ENCODE measurements at places on chromosomes 13 and 19.

DNA sequence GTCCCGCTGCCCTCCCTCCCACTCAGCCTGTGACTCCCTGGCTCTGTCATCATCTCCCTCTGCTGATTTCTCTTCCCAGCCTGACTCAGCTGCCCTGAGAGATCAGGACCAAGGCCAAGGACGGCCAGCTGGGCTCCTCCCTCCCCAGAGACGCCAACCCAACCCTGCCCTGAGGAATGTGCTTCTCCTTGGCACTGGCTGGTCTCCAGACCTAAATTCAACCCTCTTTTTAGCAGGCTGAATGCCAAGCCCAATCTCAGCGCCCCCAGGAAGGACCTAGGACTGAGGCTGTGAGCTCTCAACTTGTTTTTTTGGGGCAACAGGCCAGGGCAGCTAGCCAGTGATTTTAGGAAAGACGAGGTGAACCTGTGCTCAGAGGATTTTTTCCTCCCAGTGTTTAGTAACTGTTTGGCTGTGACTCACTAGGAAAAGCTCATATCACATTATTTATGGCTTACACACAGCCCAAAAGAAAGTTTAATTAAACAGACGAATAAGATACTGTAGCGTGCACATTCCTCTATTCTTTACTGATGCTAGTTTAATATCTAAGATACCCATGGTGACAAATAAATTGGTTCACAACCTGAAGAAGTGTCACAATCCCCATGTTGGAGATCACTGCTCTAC lies 7.4 kb upstream of the IGFL1 start:
- no peak for DNase-seq

DNA sequence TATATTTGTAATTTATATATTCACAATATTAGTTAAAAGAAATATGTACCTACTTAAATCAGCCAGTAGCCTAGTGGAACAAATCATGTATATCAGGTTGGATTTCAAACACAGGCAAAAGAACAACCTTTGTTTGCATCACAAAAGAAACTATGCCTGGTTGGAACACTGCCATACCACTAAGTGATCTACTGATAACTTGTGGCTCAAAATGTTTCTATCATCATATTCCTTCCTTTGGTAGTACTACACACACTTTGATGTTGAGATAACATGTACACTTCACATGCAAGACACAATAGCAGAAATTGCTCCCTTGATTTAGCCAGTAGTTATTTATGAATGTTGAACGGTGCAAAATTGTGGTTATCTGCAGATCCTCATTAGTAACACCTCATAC lies 146.0 kb upstream of the GPC6 start:
- no peak for DNase-seq

- DNase-seq, result no peak
These were observed 729.8 kb upstream of the SLC10A2 start for GRCh38 chr13:103795892-103796478.

GRCh38 chr13:23705583-23705982 lies 135.4 kb downstream of the TNFRSF19 start:
- DNase-seq, result no peak

GRCh38 chr19:9538183-9539058 lies at the start of gene ZNF426:
Gene ZNF426, minus strand, starts transcription at chr19:9538645. Its CDS starts 2,413 bp downstream, at chr19:9536232.
- peak; percentile 4 for DNase-seq

GRCh38 chr19:2808129-2808941 lies 11.3 kb upstream of the ZNF554 start:
- no peak for DNase-seq

GRCh38 chr13:20580257-20580656 lies 13.3 kb downstream of the IFT88 start:
- DNase-seq, result no peak

DNA sequence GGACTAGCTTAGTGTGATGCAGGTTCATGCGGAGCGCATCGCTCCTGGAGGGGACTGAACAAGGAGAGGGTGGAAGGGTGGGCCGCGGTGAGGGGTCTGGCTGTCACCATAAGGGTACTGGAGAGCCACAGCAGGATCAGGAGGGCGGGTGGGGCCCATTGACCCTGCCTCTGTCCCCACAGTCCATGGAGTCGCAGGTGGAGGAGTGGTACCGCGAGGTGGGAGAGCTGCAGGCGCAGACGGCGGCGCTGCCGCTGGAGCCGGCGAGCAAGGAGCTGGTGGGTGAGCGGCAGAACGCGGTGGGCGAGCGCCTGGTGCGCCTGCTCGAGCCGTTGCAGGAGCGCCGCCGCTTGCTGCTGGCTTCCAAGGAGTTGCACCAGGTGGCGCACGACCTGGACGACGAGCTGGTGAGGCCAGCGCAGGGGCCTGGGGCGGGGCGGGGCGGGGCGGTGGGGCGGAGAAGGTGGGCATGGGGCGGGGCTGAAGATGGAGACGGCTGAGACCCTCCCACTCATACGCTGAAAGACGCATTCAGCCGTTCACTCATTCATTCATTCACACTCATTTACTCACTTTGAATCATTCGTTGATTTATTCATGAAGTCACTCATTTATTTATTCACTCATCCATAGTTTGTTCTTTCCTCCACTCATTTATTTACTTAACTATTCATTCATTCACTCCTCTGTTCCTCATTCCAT lies 27.5 kb upstream of the SHKBP1 start:
- no peak for DNase-seq

DNA sequence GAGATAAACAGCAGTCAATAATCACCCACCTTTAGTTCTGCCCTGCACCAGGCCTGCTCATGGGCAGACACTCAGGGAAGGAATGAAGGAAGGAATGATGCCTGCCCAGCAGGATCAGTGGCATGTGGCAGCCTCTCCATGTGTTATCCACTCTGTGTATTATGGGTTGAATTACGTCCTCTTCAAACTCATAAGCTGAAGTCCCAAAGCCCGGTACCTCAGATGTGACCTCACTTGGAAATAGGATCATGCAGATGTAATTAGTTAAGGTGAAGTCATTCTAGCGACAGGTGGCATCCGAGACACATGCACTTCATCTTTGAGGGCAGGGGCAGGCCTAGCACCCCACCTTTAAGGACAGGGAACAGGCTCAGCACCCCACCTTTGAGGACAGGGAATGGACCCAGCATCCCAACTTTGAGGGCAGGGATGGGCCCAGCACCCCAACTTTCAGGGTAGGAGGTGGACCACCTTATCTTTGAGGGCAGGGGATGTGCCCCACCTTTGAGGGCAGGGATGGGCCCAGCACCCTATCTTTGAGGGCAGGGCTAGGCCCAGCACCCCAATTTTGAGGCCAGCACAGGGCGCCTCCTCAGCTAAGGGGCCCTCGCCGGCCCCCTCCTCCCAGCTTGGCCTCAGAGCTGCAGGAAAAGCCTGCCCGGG lies 127.6 kb downstream of the URI1 start:
- DNase-seq, result no peak

- no peak for DNase-seq
These were observed 82.8 kb downstream of the FRY start for GRCh38 chr13:32114284-32114950.

DNA sequence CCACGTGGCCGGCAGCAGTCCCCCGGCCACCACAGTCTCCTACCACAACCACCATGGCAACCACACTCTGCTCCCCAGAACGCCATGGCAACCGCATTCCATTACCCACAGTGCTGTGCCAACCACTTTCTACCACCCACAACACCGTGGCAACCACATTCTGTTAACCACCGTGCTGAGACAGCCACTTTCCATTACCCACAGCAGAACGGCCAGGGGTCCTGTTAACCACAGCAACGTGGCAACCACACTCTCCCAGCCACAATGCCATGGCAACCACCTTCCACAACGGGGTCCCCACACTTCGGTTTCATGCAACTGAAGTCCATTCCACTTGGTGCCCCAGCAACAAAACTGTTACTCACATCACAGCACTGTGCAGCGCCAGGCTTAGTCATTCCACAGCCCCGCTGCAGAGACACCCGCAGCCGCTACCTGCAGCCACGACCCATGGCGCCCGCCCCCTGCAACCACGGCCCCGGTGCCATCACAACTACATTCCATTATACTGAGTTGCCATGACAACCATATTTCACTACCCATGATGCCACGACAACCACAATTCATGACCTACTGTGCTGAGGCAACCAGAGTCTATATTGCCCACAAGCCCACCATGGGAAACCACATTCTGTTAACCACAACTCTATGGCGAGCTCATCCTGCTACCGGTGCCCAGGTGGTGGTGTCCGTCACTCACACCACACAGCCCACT lies 10.0 kb downstream of the DPF1 start:
- DNase-seq, result no peak

DNA sequence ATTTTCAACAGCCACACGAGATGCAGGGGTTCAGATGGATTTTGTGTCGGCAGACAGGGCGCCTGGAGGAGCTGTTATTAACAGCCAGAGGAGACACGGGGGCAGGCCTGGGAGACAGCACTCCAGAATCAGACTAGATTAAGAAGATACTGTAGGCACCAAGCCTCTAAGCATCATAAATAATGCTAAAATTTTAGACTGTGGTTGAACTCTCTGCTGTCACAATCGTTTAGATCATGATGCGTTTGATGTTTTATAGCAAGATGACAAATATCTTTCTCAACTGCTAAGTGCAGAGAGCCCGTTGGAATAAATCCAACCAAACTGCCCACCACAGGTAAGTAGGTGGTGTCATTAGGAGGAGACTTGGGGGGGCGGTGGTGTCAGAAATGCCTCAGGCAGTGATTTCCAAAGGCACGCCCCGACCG lies 63.9 kb downstream of the CEBPG start:
- no peak for DNase-seq

DNA sequence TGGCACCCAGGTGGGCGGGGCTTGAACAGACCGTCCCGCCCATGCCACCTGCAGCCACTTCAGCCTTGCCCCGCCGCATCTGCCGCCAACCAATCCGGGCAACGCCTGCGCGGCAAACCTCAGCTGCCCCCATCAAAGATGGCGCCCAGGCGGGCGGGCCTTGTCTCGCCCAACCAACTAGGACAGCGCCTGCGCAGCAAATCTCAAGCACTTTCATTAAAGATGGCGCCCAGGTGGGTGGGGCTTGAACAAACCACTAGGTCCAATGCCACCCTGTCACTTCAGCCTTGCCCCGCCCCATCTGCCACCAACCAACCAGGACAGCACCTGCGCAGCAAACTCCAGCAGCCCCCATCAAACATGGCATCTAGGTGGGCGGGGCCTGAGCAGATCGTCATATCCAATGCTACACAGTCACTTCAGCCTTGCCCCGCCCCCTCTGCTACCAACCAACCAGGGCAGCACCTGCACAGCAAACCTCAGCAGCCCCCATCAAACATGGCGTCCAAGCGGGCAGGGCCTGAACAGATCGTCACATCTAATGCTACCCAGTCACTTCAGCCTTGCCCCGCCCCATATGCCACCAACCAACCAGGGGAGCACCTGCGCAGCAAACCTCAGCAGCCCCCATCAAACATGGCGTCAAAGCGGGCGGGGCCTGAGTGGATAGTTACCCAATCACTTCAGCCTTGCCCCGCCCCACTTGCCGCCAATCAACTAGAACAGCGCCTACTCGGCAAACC lies 1.4 kb downstream of the PEG3 start:
- DNase-seq, result no peak

- no peak for DNase-seq
These were observed 10.1 kb upstream of the GJA3 start for GRCh38 chr13:20170921-20171320.

Measured in NCI-H1417 treated with DMSO at 0.1 percent for 48 hours (cell line).